ENCODE measurements at places on chromosomes 11 and 22. TPM values are rescaled to one million over a fixed set of nuclear protein-coding genes. Genes with fewer than 3 reads are reported as not detected.

GRCh38 chr11:128848815-128849455 lies 18.2 kb downstream of the KCNJ1 start:
- no peak overlapping the region for H3K27ac ChIP-seq
- H3K4me3 ChIP-seq = no peak overlapping the region
- no peaks in the 10 kb centered on the region for H3K27me3 ChIP-seq
- H3K4me1 ChIP-seq = no peaks in the 10 kb centered on the region
- H3K36me3 ChIP-seq = no peaks in the 10 kb centered on the region

DNA sequence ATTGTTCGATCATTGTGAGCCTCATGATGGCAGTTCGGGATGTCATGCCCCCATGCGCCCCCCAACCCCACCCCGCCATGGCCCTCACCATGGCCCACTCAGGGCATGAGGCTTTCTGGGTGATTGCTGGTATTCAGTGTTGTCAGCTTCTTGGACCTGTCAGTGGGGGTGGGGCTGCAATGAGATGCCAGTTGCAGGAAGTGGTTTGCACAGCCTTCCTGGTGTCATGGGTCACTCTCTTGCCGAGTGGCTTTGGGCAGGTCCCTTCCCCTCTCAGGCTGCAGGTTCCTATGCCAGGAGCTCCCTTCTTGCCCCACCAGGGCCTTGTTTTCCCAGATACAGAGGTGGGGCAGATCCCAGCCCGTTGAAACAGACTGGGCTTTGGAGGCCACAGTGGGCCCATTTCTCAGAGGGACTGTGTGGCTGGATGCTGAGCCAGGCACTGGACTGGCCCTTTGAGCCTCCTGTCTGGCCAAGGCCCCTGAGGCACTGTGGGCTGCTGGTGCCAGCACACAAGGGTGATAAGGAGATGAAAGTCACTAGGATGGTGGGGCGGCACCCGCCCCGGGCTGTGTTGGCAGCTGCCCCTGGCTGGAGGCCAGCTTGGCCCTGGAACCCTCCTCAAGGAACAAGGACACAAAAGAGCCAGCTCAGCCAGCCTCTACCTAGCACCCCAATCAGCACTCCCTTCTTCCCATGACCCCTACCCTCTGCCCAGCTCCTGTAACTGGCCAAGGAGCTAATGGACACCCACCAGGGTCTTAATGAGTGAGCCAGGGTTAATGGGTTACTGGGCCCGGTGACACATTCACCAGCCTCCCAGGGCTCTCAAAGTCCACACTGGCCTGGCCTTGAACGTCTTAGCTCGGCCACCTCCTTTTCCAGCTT lies 1.5 kb upstream of the GGT1 start:
- H3K4me3 ChIP-seq = no peak overlapping the region
- peak; percentile 72 for DNase-seq
- no peaks in the 10 kb centered on the region for H3K27me3 ChIP-seq

GRCh38 chr11:70078095-70078780 lies at the start of gene ANO1:
TSS of gene ANO1 (plus strand) at chr11:70078317. CDS start at chr11:70078607, 290 bp downstream.
- H3K4me3 ChIP-seq = peak within 1 kb of the TSS; percentile 37
- peak within 1 kb of the TSS; percentile 71 for H3K27ac ChIP-seq
- DNase-seq = peak; percentile 73
- no peaks in the 10 kb centered on the region for H3K36me3 ChIP-seq
- peaks cover 17% of the 10 kb centered on the region for H3K27me3 ChIP-seq

DNA sequence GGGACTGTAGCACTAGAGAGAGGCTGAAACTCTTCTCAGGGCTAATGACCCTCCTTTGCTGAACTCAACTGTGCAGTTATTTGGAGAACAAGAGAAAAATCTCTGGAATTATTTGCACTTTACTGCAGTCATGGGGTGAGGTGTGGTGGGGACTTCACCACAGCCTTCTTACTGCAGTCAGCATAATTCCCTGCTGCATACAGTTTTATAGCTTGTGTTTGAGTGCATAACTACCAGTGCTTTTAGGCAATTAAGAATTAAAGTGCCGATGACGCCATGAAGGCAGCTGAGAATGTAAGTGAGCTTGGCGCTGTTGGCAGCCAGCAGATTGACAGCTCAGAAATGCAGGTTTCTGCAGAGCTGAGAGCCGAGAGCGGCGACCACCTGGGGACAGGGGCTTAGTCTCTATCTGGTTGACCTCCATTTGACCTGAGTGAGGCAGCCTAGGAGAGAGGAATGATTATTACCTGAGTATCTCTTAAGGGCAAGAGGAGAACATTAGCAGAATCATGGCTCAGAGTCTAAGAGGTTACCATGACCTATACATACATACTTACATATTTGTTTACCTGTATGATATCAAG lies 830.0 kb downstream of the NTM start:
- H3K27ac ChIP-seq = no peak overlapping the region
- H3K4me3 ChIP-seq = no peak overlapping the region
- H3K27me3 ChIP-seq = no peaks in the 10 kb centered on the region

- no peak overlapping the region for H3K27ac ChIP-seq
- H3K27me3 ChIP-seq = no peaks in the 10 kb centered on the region
- peaks cover 63% of the 10 kb centered on the region for H3K4me1 ChIP-seq
- H3K4me3 ChIP-seq = peak overlapping the region; percentile 78
Measured at GRCh38 chr11:65778901-65779668, 1.7 kb downstream of the AP5B1 start.

- H3K36me3 ChIP-seq = peaks cover 4% of the 10 kb centered on the region
- peaks cover 49% of the 10 kb centered on the region for H3K4me1 ChIP-seq
- DNase-seq = no peak
- H3K4me3 ChIP-seq = no peak overlapping the region
- H3K27me3 ChIP-seq = no peaks in the 10 kb centered on the region
- H3K27ac ChIP-seq = no peak overlapping the region
Measured at GRCh38 chr11:9825315-9825714, 161.4 kb downstream of the SWAP70 start.

DNA sequence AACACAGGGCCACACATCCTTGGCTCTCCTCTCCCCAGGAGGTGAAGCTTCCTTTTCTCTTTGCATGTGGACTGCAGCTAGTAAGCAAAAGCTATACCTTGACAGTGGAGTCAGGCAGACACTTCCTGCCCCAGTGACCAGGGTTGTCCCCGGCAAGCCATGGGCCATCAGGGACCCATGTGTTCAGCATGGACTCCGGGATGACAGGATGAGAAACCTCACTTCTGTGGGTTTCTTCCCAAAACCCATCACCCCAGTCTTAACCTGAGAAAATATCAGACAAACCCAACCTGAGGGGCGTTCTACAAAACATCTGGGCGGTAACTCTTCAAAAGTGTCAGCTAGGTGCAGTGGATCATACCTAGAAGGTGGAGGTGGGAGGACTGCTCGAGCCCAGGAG lies 40.2 kb downstream of the GNB1L start:
- no peak overlapping the region for H3K4me3 ChIP-seq
- DNase-seq = no peak
- no peaks in the 10 kb centered on the region for H3K27me3 ChIP-seq
- H3K36me3 ChIP-seq = peaks cover 14% of the 10 kb centered on the region
- no peak overlapping the region for H3K27ac ChIP-seq
- no peaks in the 10 kb centered on the region for H3K4me1 ChIP-seq

KIF18A gene
- 0.29 TPM for total RNA-seq

MISFA gene
- total RNA-seq = not detected

GRCh38 chr11:14184028-14184940 lies 174.7 kb downstream of the RRAS2 start:
- H3K27me3 ChIP-seq = no peaks in the 10 kb centered on the region
- peaks cover 7% of the 10 kb centered on the region for H3K4me1 ChIP-seq
- no peak for DNase-seq
- no peak overlapping the region for H3K27ac ChIP-seq
- no peak overlapping the region for H3K4me3 ChIP-seq

DNA sequence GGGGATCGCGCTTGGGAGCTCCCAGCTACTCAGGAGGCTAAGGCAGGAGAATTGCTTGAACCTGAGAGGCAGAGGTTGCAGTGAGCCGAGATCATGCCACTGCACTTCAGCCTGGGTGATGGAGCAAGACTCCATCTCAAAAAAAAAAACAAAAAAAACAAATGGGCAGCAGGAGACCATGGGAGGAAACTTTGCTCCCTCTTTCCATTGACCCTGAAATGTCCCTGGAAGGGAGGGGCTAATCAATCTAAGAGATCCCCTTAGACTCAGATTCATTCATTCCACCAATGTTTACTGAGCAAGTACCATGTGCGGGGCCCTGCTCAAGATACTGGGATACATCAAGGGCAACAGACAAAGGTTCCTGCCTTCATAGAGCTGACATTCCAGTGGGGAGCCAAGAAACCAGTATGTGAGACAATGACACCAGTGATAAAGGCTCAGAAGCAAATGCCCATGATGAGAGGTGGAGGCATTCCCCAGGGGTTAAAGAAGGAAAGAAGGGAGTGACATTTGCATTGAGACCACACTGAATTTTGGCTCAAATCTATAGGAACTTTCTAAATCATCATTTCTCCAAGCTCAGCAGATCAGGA lies 37.7 kb upstream of the TFIP11 start:
- H3K27me3 ChIP-seq = no peaks in the 10 kb centered on the region
- no peak overlapping the region for H3K4me3 ChIP-seq
- H3K36me3 ChIP-seq = no peaks in the 10 kb centered on the region
- no peak overlapping the region for H3K27ac ChIP-seq
- H3K4me1 ChIP-seq = no peaks in the 10 kb centered on the region

GRCh38 chr22:24803064-24803542 lies 2.9 kb upstream of the SGSM1 start:
- DNase-seq = peak; percentile 78
- H3K27ac ChIP-seq = no peak overlapping the region
- H3K36me3 ChIP-seq = no peaks in the 10 kb centered on the region
- H3K4me3 ChIP-seq = no peak overlapping the region

DNA sequence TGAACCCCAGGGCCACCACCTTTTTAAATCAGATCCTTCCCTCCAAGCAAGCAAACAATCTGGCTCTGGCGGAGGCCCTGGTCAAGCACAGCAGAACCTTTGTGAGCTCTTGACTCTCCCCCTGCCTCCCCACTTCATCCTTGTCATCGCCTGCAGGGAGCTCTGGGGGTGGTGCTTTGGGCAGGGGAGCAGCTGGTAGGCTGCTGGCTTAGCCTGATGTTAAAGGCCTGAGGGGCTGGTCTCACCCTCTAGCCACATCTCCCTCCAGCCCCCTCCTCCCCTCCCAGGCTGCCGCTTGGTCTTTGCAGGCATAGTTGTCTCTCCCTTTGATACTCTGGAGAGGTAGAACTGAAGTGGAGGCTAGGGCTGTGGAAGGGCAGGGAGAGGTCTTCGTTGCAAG lies 50.9 kb downstream of the THAP12 start:
- no peak overlapping the region for H3K27ac ChIP-seq
- no peaks in the 10 kb centered on the region for H3K4me1 ChIP-seq
- no peaks in the 10 kb centered on the region for H3K27me3 ChIP-seq

- no peak for DNase-seq
- H3K4me3 ChIP-seq = no peak overlapping the region
- no peaks in the 10 kb centered on the region for H3K36me3 ChIP-seq
- no peaks in the 10 kb centered on the region for H3K4me1 ChIP-seq
- no peaks in the 10 kb centered on the region for H3K27me3 ChIP-seq
Measured at GRCh38 chr11:112606656-112607055, 346.0 kb upstream of the PLET1 start.

DNA sequence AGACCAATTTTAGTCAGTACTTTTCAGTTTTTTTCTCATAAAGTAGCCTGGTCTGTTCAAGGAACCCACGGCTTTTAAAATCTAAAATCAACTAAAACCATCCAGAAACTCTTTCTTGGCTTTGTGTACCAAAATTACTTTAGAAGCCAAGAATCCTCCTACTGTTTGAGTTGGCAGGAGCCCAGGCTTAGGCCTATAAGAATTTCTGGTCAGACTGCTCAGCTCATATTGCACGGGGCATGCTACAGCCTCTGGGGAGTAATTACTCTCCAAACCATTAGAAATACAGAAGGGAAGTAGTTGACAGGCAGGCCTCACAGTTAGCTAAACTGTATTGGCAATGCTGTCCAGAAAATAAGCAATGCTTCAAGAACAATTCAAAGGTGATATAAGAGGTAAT lies 1862.9 kb upstream of the RAG2 start:
- DNase-seq = peak; percentile 71
- no peak overlapping the region for H3K4me3 ChIP-seq
- no peaks in the 10 kb centered on the region for H3K4me1 ChIP-seq
- H3K27me3 ChIP-seq = no peaks in the 10 kb centered on the region

DNA sequence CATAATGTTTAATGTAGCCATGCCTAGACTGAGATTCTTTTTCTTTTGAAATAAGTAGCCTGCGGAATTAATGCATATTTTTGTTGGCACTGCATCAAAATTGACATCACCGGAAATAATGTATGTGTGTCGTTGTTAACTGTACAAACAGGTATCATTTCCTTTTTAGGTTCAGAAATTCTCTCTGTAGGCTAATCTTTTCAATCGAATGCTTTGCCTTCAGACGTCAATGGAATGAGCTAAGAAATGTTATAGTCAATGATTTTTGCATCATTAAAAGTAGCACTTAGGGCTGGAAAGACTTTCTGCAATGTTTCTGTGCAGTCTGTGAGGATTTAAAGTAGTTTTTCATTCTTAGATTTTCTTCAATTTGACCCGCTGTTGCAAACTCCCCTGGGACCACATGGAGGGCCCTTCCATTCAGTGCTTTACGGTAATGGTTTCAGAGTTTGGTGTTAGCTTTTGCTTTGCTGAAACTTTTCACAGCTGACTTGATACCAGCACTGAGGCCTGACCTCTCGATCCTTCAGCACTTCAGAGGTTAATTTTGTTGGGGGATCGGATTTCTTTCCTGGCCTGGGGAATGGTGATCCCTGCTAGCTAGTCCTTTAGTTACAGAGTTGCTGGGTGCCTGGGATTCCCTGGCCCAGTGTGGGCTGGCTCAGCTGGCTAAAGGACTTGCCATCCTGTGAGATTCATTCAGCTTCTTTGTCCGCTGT lies 137.8 kb downstream of the DBX1 start:
- H3K36me3 ChIP-seq = no peaks in the 10 kb centered on the region
- H3K27me3 ChIP-seq = no peaks in the 10 kb centered on the region
- H3K4me3 ChIP-seq = no peak overlapping the region
- H3K4me1 ChIP-seq = peaks cover 9% of the 10 kb centered on the region

GRCh38 chr11:93520726-93521509 lies 22.3 kb downstream of the SMCO4 start:
- H3K36me3 ChIP-seq = no peaks in the 10 kb centered on the region
- no peak for DNase-seq
- H3K27me3 ChIP-seq = no peaks in the 10 kb centered on the region
- no peak overlapping the region for H3K4me3 ChIP-seq
- peaks cover 12% of the 10 kb centered on the region for H3K4me1 ChIP-seq
- H3K27ac ChIP-seq = no peak overlapping the region

ARHGAP42 gene
- total RNA-seq = 119 TPM

- DNase-seq = peak; percentile 60
- H3K27me3 ChIP-seq = no peaks in the 10 kb centered on the region
- H3K4me1 ChIP-seq = peaks cover 48% of the 10 kb centered on the region
- peaks cover 34% of the 10 kb centered on the region for H3K36me3 ChIP-seq
Measured at GRCh38 chr22:24578355-24579257, 14.3 kb downstream of the LRRC75B start.

UBQLN3 gene
- 1.1 TPM for total RNA-seq

DNA sequence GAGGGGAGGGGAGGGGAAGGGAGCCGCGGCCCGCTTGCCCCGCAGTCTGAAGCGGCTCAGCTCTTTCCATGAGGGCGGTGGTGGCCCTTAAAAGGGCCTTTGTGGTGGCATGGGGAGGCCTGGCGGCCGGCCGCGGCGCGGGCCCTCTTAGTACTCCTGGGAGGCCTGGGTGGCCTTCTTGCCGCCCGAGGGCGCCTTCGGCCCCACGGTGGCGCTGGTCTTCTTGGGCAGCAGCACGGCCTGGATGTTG lies 6.9 kb downstream of the DPAGT1 start:
- H3K27ac ChIP-seq = peak overlapping the region; percentile 91
- peaks cover 43% of the 10 kb centered on the region for H3K4me1 ChIP-seq
- no peaks in the 10 kb centered on the region for H3K27me3 ChIP-seq
- H3K36me3 ChIP-seq = peaks cover 17% of the 10 kb centered on the region
- H3K4me3 ChIP-seq = peak overlapping the region; percentile 86
- peak; percentile 93 for DNase-seq
